Fibroblast of skin of right biceps (primary cell): ENCODE measurements at places on chromosomes 12 and 14.
A peak's percentile ranks its signal among the peaks of the same experiment; 100 is the strongest.

DNA sequence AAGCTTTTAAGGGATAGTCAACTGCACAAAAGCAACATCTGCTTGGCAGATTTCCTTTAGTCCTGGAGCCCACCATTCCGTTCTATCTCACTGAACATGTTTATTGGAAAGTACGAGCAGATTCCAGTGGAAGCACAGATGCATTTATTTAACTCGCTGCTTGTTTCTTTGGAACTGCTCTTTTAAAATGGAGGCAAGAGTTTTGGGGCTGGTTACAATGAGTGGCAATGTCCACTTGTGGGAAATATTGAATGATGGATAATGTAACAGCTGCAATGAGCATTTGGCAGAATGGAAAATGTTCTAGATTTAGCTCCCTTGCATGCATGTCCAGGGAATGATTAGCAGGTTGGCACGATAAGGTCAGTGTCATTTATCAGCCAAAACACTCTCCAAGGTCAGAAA is 163.0 kb downstream of the ATP23 start:
- no peak for DNase-seq

- DNase-seq: no peak
Measured at GRCh38 chr12:70467918-70468733, 102.0 kb downstream of the KCNMB4 start.

DNA sequence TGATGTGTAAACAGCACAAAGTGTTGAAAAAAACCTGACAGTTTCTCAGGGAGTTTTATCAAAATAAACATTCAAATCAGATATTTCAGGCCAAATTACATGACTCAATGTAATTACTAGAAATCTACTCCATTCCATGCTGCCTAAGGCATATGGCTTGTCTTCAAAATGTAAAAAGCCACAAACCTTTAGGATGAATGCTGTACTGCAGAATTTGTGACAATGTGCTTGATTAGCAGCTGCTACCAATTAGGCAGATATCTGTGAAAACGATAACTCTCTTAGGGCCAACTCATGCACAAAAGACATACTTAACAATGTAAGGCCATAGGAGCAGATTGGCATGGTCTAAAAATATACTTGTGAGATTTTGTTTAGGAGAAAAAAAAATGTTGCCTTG is 267.0 kb downstream of the DACT1 start:
- peak; percentile 90 for DNase-seq

GRCh38 chr12:82708061-82708879 is 21.6 kb downstream of the TMTC2 start:
- DNase-seq: peak; percentile 3

DNA sequence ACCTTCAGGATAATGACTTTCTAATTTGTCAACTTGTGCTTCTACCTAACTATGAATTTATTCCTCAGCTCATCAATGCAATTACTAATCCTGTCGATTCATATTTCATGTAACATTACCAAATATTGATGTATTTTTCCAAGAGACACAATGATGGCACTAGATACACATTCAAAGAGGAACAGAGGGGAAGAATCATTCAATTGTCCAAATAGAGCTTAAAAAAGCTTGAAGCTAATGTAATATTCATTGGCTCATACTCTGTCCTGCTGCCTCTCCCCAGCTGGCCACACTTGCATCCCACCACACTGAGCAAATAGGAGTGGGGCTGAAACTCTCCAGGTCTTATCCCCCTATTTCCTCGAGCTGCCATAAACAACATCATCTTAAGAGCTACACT is 9.3 kb downstream of the TESPA1 start:
- no peak for DNase-seq

GRCh38 chr12:103834942-103835341 is 6.1 kb downstream of the NT5DC3 start:
- no peak for DNase-seq

GRCh38 chr12:109720152-109720856 is 6.7 kb downstream of the FAM222A start:
- no peak for DNase-seq

DNA sequence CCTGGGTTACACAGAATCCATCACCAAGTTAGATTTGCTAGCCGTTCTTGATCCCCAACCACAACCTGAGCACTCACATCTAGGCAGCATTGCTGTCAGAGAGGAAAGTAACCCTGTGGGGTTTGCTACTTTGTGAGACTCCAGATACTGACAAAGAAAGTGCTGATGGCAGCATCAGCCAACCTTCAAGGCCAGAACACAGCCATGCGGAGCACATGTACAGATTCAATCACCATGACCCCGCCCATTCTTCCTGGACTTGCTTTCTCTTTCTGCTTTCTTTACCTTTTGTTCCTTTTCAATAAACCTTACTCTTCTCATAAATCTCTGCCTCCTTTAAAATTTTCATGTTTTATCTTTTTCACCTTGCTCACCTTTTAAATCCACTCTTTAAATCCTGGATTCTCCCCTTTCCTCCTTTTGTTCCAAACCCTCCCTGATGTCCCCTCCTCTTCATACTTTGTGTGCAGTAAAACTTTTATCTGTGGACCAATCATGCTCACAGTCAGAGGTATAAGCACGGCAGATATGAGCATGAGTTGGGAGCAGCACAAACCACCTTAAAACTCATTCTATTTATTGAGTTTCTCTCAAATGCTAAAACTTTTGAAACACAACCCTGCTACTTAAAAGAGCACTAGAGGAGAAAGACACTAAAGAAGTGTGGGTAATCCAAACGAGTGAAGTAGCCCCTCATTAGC is 21.9 kb upstream of the CERS5 start:
- DNase-seq: no peak

GRCh38 chr12:92338671-92339070 is 193.0 kb upstream of the BTG1 start:
- peak; percentile 50 for DNase-seq

DNA sequence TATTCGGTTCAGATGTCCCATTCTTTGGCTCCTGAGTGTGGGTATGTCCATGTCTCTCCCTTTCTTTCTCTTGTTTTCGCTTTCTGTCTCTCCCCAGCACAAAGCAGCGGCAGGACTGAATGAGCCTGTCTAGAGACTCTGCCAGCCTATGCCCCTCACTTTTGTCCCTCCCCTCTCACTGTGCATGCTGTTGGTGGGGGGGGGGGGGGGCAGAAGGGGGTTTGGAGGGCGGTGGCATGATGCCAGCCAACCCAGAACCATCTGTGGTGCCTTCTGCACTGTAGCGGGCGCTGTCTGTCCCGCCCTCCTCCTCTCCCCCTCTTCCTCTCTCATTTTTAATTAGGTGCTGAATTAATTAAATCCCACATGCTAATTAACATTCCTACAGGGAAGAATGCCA is 17.7 kb downstream of the NGDN start:
- DNase-seq: no peak

- DNase-seq: peak; percentile 79
Measured at GRCh38 chr14:60094306-60094897, 2.7 kb downstream of the PCNX4 start.

DNA sequence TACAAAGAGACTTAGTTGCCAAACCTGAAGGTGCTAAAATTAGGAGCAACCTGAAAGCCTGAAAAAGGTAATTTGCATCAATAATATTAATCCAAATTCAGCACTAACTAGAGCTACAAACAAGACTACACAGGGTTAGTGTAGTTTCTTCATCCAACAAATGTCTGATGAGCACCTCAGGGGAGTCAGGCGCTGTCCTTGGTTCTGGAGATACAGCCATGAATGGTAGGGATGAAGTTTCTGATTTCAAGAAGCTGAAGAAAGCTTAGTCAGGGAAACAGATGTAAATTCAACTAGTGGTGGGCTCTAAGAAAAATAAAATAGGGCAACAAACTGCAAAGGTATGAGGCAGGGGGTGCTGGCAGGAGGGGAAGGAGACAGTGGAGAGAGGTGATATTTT is 266.3 kb downstream of the GLT1D1 start:
- no peak for DNase-seq

- DNase-seq: no peak
Measured at GRCh38 chr14:59828276-59828675, 42.3 kb downstream of the RTN1 start.
